Brain (organoid and tissue), 16 donors: ENCODE measurements at places on chromosomes 7 and 10. TPM values are rescaled to one million over a fixed set of nuclear protein-coding genes. Genes with fewer than 3 reads are reported as not detected.

The MMD2 gene
- polyA plus RNA-seq = 6.3 TPM

The NME8 gene
- not detected for polyA plus RNA-seq

The MYO1G gene
- 0.17 TPM for polyA plus RNA-seq

The CACNA2D1 gene
- polyA plus RNA-seq = 4.6 TPM

DNA sequence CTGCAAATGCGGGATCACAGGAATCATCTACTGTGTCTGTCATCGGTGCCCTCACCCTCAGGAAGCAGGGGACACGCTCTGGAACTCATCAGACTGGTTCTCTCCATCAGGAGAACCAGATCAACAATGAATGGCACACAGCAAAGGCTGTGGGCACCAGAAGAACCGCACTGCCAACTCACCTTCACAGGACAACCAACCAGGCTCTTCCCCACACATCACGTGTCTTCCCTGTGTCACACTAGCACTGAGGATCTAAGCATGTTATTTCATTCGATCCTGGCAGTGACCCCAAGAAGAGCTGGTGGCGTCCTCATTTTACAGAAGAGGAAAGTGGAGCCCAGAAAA, 106.1 kb downstream of the TNS3 start:
- no peak for DNase-seq

The ASB15 gene
- not detected for polyA plus RNA-seq

GRCh38 chr10:129840196-129840590, 123.9 kb downstream of the EBF3 start:
- no peak for DNase-seq

The PDK4 gene
- polyA plus RNA-seq = 25.9 TPM

- DNase-seq = no peak
Measured at GRCh38 chr10:34581801-34582532, 233.1 kb downstream of the PARD3 start.

DNA sequence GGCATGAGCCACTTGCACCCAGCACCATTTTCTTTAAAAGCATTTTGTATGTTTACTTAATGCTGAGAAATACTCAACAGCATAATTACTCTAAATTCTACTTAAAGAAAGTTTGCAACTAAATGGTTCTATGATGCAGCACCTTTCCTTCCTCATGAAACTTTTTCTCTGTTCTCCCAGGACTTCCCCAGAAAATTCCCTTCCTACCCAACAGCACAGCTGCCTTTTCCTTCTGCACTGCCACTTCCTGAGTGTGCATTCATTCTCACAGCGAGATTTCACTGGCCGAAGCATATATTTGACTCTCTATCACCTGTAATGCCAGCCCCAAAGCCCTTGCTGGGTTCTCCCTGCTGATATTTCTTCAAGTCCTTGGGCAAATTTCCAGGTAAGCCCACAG, 41.5 kb upstream of the DGKI start:
- DNase-seq = no peak

The PPP1R3C gene
- 8.7 TPM for polyA plus RNA-seq

The VSTM4 gene
- polyA plus RNA-seq = 15.5 TPM

- no peak for DNase-seq
Measured at GRCh38 chr7:2251381-2251780, 9.4 kb downstream of the NUDT1 start.

The SPDYE6 gene
- polyA plus RNA-seq = not detected
